AG08396 (cell line): ENCODE measurements at places on chromosomes 16 and 17.

DNA sequence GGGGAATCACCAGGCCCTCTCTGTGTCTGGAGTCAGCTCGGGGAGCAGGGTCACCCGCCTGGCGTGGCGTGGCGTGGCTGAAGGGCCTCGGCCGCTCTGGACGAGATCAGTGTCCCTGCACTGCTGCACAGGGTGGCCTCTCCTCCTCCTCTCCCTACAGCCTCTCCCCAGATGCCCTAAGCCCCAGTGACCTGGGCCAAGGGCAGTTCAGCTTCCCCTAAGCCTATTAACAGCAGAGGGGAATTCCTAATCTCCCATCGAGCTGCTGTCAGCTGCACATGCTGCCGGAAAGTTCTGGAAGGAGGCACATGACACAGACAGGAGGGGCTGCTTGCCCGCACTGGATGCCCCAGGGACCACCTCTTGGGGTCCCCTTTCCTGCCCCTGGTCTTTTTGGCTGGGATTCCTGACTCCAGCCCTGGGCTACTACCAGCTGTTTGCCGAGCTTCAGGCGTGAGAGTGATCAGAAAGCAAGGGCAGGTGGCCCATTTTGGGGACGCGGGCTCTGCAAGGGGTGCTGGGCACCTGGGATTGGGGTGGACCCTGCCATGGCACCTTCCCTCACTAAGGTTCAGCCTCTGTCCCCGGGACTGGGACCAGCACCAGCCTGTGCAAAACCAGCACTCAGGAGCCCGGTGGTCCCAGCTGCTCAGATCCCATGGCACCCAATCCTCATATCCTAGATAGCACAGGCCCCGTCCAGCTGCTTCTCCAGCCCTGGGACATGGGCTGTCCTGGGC, 794 bp downstream of the PDE6G start:
- no peak for DNase-seq

GRCh38 chr17:65670667-65671371, 109.4 kb upstream of the AXIN2 start:
- no peak for DNase-seq

DNA sequence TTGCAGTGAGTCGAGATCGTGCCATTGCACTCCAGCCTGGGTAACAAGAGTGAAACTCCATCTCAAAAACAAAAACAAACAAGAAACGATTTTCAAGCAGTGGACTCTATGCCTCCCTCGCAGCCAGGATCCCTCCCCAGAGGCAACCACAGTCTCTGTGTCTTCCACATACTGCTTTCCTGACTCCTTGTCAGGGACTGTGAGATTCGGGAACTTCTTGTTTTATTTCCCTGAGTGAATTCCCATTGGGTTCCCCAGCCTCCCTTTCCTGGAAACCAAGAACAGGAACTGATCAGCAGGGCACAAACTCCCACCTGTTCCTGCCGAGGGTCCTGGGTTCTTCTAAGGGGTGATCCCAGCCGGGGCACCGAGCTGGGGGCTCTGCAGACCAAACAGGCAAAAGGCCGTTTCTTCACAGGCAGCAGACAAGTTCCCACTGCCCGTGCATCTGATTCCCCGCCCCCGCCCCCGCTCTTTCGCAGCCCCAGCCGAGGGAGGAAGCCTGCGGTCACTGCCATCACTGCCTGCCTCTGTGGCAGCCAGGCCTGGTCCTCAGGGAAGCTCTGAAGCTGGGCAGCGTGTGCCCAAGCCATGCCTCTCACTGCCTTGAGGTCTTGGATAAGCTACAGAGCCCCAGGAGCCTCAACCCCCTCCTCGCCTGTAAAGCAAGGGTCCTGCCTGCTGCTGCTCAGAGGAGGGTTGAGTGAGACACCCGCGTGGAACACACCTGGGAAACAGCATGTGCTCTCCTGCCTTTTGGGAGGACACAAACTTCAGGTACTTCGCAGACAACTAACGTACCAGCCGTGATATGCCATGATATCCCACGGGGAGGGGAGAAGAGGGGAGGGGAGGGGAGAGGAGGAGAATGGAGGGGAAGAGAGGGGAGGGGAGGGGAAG, 5.5 kb upstream of the PIEZO1 start:
- no peak for DNase-seq

DNA sequence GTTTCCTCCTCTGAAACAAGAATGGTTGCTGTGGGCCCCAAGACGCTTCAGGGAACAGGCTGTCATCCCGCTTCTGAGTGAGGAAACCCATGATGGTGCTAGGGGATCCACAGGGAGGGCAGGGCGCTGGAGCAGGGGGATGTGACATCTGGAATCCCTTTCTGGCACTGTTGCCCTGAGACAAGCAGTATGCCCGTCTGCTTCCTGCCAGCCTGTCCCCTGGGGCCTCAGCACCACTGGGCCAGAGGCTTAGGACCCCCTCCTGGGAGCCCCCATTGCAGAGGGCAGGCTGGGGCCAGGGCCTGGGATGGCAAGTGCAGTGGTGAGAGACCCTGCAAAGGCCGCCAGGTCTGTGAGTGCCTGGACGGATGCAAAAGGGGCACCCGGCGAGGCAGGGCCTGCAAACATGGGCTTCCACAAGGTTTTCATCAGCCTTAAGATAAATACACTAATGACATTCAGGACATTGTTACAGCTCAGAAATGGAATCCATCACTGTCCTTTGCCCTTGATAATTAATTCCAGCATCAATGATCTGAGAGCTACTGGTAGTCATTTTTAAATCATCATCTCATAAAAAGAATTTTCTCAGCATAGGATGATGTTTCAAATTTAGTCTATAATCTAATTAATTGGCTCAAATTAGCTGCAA, 51.6 kb downstream of the PRMT7 start:
- no peak for DNase-seq

DNA sequence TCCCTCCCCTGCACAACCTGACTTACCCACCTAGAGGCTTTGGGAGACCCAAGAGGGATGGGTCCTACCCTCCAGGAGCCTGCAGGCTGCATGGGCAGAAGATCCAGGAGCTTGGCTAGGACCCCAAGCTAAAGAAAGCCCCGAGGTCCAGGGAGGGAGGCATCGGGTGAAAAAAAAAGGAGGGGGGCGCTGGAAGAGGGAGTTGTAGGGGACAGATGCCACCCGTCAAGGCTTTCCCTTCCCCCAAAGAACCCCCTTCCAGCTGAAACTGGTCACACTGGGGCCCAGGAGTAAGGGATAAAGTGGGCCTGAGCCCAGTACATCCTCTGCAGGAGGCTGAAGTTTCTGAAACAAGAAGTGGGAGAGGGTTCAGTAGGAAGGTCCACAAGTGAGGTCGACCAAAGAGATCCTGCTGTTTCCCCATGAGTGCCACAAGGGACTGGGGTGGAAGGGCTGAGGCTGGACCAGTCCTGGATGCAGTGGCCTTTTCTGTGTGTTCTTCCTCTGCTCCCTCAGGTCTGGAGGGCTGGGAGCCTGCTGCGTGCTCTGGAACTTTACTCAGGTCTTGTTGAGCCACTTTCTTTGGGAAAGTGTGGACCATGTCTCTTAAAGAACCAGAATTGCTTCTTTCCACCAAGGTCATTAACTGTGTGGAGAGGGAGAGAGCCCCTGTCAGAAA, 14.2 kb upstream of the CBFB start:
- DNase-seq: no peak

- DNase-seq: no peak
Measured at GRCh38 chr17:1231456-1231855, 38.8 kb upstream of the BHLHA9 start.

DNA sequence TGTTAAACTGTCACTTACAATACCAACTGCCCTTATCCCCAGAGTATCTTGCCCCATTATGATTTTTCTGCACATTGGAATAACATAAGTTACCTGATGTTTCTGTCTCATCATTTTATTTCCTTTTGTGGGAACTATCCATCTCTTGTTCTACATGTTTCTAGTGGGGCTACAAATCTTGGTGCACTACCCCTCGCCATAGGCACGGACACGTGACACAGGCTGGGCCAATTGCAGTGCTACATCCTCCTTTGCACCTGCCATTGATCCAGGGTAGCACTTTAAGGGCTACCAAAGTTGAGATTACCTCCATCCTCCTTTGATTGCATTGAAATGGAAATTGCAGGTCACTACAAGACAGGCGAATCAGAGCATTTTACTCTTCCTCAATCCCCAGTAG, 14.2 kb upstream of the SYT17 start:
- DNase-seq: no peak

DNA sequence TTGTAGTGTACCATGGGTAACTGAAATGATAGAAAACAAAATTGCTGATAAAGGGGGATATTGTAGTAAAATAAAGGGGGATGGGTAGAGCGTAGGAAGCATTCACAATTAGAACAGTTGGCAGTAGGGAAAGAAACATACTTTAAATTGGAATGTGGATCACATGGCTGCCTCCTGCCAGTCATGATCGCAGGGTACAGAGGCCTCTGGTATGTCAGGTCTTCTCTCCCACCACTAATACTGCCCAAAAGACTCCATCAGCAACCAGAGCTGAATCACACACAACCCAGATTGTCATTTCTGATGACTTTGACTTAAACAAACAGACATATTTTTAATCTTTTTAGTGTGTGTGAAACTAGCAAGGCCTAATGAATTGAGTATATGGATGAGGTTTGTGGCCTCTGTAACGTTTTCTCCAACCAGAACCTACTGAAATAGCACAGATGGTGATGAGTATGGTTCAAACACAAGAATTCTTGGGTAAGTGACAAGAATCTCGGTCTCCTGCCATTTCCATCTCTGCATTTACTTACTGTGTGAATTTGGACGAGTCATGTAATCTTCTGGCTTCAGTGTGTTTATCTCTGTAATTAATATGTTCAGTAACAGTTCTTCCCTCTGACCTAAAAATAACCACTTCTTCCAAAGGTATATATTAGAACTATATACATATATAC, 112.6 kb downstream of the USP22 start:
- no peak for DNase-seq

DNA sequence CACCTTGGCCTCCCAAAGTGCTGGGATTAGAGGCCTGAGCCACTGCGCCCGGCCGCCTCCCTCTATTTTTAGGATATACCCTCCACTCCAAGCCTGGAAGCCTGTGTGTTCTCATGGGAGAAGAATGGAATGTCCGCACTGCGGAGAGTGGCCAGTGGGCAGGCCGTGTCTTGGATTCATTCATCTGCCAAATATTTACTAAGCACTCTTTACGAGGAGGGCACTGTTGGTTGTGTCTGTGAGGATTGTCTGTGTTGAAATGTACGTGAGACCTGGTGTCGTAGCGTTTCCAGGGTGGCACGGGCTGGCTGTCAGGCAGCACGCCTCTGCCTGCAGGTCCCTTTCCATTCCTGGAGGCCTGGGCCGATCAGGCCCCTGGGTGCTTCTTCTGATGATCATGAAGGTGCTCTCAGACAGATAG, 19.2 kb downstream of the PGS1 start:
- DNase-seq: peak; percentile 62

DNA sequence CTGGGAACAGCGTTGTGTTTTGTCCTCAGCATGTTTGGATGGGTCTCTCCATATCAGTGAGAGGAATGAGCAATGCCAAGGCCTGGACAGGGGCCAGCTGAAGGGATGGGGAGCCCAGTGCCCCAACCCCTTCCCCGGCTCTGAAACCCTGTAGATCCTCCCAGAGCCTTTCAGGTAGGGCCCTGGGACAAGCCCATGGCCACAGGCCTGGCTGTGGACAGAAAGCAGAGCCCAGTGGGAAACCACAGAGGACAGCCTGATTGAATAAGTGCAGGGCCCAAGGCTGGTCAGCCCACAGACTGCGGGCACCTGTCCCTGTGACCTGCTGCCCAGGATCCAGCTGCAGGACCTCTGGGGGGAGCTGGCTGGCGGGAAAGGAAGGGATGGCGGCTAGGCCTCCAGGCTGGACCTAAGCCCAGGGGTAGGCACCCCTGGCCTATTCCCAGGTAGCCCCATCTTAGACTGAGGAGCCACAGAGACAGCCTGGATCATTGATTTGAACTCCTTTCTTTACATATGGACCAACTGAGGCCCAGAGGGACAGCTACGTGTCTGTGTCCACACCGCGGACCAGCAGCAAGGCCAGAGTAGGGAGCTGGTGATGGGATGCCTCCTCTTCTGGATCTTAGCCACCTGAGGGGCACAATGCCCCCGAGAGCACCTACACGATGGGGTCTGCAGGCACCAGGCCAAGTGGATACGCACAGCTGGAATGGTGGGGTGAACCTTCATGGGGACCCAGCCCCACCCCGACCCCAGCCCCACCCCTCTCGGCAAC, 1.3 kb downstream of the CCDC102A start:
- peak; percentile 21 for DNase-seq

- peak; percentile 32 for DNase-seq
Measured at GRCh38 chr16:20901436-20902112, 1.0 kb downstream of the LYRM1 start.

GRCh38 chr16:2585651-2586081, 47.8 kb downstream of the PDPK1 start:
- DNase-seq: no peak

DNA sequence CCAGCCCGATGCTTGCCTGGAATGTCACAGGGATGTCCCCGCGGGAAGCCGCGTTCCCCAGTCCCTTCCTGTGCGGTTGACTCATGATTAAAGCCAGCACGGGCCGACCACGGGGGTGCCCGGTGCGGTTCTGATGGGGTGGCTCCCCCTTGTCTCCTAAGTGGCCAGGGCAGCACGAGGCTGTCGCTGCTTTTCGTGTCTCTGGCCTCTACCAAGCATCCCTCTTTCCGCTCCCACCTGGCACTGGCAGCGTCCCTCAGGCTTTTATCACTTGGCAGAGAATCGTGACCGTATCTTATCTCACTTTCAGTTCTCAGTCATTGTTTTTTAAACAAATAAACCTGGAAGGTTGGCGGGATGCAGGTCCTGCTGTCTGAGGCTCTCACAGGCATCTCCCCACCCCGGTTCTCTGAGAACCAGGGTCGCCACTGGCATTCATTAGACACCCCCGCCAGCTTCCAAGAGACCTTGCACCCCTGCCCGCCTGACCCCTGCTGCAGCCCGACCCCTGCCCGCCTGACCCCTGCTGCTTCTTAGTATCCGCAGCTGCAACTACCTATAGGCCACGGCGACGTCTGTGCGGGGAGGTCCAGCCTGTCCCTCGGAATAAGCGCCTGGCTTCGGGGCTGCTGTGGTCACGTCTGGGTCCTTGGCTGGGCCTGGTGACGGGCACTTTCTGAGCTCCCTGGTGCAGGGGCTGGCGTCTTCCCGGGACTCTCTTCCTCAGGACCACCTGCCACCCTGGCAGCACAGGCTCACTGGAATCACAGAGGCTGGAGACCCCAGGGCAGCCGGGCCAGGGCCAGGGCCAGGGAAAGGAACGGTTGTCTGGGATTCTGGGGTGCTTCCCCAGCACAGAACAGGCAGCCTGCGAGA, 7.5 kb downstream of the C1QTNF8 start:
- no peak for DNase-seq

DNA sequence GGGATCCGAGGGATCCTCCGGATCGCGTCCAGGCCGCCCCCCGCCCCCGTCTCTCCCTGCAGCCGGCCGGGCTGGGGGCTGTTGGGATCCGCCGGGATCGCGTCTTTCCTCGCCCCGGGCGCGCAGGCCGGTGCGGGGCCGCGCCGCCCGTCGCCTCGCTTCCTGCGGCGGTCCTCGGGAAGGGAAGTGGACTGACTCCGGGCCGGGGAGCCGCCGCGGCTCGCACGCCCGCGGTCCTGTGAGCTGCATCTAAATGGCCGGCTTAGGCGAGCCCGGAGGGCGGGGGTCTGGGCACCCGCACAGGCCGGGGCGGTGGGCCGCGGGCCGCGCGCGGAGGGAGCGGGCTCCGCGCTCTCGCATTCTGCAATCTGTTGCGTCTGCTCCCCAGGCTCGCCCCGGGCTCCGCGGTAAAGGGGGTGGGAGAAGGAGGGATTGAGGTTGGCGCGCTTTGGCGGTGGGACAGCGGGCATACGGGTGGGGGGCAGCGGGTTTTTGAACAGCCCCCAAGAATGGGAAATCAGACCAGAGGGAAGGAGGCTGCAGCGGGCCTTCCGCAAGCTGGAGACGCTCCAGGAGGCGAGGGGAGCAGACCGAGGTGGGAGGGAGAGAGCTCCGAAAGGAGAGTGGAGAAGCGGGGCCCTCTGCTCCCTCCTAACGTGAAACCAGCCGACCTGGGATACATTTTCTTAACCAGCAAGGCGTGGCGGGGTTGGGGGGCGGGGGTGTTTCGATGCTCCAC, 2.2 kb downstream of the TMEM132E start:
- DNase-seq: no peak
